Spleen (tissue), 13 donors: ENCODE measurements at places on chromosomes 7 and 10. TPM values are rescaled to one million over a fixed set of nuclear protein-coding genes. Genes with fewer than 3 reads are reported as not detected.

Gene PDE1C
- 3.3 TPM for total RNA-seq

Gene MMP21
- total RNA-seq = 0.68 TPM

Gene MMD2
- total RNA-seq = not detected

DNA sequence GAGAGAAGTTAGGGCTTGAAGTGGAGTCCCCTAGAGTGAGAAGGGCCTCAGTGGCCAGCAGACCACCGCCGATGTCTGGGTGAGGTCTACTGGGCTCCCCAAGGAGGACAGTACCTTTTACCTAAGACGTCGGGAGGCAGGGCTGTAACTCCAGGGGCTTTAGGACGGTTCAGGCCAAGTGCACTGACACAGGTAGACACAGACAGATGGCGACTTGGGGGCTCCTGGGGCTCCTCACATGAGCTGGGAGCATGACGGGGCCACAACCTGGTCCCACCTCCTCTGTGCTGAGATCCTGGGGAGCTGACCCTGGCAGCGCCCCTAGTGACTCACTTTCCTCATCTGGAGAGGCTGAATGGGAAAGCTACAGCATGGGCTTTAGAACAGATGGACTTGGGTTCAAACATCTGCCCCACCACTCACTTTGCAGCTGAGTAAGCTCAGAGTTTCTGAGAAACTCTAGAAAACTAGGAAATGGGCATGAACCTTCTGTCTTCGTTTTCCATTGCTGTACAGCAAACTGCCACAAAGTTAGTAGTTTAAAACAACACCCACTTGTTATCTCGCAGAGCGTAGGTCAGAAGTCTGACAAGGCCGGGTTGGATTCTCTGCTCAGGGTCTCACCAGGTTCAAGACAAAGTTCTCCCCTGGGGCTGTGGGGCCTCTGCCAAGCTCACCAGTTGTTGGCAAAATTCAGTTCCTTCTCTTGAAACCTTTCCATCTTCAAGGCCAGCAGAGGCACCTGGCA lies 4.7 kb upstream of the COMTD1 start:
- no peak for DNase-seq

DNA sequence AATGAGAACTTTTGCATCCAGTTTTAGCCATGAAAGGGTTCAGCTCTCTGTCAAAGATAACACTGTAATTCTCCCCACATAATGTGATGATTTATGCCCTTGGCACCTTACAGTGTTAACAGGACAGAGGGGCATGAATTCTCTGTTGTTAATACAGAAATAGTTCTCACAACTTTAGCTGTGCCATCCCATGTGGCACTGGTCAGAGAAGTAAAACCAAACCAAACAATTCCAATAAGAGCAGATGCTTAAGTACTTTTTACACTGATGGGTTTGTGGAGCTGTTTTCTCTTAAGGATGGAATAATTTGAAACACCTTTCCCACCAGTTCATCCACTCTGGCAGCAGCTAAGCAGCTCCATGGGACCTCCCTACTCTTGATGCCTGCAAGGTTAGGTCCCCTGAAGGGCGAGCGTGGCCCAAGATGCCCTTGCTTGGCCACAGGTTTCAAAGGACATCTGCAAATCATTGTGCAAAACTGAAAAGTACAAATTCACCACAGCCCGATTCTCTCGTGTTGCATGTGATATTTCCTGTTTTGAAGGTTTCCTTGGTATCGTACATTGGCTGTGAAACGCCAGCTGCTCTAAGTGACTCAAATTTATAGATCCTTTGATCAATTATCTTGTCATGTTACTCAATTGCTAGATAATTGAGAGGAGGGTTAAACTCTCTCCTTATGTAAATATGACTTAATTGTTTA lies 82.5 kb upstream of the CREB5 start:
- no peak for DNase-seq

GRCh38 chr7:38453826-38454225 lies 177.3 kb downstream of the AMPH start:
- DNase-seq = no peak

GRCh38 chr10:115976342-115976741 lies 296.7 kb downstream of the GFRA1 start:
- no peak for DNase-seq

GRCh38 chr7:100157069-100157333 lies 1.5 kb downstream of the TRAPPC14 start:
- peak; percentile 74 for DNase-seq

- no peak for DNase-seq
These were observed 32.2 kb downstream of the TMEM130 start for GRCh38 chr7:98837630-98837972.

GRCh38 chr10:97796651-97797050 lies 24.9 kb upstream of the SFRP5 start:
- no peak for DNase-seq

GRCh38 chr10:102613286-102613685 lies 31.0 kb upstream of the TRIM8 start:
- no peak for DNase-seq
